CD4-positive, alpha-beta T cell treated with Interleukin-17A for 4 hours (primary cell): ENCODE measurements at places on chromosomes 11 and 22.

DNA sequence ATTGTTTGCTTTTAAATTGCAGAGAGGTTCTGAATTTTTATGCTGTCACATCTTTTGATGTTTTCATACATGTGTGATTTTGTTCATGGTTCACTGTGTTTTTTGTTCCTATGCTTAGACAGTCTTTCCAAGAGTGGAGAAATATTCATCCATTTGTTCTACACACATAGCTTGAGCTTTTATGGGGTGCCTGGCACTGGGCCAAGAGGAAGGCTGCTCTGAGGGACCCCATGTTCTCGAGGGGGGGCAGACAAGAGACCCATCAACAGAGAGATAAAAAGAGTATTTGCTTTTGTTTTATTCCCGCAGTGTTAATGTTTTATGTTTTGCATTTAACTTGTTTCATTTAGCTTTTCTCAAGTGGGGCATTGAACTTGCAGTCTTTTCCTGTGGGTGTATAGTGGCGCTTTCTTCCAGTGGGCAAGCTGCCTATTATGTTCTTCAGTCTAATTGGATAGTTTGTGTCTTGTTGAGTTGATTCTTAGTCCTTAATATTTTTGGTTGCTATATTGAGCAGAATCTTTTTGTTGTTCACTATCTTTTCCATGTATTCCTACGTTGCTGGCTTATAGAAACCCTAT, 57.7 kb downstream of the CABIN1 start:
- DNase-seq, result no peak

DNA sequence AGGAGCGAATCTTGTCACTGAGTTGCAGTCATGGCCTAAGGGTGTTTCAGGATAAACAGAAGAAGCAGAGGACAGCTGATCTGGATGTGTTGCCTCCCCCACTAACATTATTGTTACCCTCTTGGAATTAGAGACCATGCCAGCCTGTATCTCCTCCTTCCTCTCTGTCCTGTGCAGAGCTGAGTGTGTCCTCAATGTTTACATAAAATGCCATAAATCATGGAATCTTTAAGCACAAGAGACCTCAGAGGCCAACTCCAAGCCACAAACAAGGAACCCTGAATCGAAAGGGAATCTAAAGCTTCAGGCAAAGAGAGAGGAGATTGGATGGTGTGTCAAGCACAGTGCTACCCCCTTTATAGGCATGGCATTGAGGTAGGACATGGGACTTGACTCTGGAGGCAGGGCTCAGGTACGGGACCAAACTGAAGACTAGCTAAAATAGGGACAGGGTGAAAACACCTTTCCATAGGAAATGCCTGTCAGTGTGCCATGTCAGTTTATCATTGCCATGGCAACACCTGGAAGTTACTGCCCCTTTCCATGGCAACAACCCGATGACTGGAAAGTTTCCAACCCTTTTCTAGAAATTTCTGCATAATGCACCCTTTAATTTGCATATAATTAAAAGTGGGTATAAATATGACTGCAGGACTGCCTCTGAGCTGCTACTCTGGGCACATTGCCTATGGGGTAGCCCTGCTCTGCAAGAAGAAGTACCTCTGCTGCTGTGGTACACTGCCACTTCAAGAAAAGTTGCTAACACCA, 489.7 kb downstream of the MIAT start:
- no peak for DNase-seq

- DNase-seq, result no peak
Measured at GRCh38 chr11:35848616-35849015, 95.2 kb upstream of the LDLRAD3 start.

- no peak for DNase-seq
Measured at GRCh38 chr11:62433904-62434276, 15.1 kb downstream of the SCGB1A1 start.

DNA sequence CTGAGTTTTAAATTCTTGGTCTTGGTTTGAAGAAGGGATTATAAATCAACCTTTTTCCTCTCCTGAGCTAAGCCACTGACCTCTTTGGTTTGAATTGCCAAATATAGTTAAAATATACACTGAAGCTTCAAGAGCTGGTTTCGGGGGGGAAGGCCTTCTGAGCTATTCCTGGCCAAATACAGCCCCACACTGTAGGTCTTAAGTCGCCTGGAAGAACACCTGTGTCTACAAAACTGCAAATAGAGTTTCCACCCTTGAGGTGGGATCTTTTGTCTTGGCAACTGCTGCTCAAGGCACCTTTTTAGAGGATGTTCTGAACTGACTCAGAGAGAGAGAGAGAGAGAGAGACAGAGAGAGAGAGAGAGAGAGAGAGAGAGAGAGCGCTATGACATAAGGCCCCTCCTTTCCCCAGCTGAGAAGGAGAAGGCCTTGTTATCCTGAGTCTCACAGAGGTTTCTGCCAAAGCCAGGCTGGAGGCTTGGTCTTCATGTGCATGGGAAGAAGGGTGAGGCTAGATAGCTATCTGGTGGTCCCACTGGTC, 5.5 kb downstream of the ADM start:
- no peak for DNase-seq

GRCh38 chr22:43880541-43880991, 11.2 kb downstream of the PNPLA5 start:
- no peak for DNase-seq

DNA sequence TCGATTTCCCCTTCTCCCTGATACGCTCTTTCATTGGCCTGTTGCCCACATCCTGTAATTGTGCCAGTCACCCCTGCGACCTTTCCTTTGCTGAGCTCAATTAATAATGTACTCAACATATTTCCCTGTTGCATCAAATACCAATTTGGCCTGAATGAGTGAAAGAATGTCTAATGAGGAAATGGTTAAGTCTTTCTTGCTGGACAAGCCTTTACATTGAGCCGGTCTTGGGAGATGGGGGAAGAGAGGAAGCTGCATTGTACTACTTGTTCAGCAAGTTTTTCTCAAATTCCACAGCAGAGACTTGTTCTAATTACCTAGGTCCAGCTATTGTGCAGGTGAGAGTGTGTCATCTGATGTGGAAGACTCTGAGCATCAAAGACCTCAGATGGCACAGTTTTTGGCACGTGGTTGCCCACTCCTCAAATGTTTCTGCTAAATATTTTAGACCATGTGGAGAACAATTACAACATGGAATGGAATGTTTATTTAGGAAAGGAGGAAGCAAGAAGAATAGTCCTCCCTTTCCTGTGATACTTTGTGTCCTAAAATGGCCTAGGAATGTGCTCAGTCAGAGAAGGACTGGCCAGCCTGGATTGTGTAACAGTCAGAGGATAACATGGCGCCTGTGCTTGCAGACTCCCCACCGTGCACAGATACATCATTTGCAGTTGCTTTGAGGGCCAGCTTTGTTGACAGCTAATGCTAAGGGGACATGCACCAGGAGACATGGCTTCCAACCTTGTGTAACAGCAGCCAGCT, 129.5 kb upstream of the E2F8 start:
- DNase-seq, result no peak

DNA sequence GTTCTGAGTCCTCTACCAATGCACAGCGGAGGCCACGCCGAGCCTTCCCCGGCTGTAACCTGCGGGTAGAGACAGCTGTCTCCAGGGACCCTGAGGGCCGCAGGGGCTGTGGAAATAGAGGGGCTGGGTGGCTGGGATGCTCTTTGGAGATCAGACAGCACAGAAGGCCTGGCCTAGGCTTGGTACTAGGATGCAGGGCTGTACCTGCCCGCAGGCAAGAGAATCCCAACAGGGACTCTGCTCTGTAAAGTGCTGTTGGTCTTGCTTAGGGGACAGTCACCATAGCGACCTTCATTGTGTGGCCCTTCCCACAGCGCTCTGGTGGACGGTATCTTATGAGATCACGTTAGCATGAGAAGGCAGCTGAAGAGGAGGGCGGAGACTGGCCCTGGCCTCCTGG, 11.3 kb upstream of the KCNJ5 start:
- DNase-seq, result no peak

DNA sequence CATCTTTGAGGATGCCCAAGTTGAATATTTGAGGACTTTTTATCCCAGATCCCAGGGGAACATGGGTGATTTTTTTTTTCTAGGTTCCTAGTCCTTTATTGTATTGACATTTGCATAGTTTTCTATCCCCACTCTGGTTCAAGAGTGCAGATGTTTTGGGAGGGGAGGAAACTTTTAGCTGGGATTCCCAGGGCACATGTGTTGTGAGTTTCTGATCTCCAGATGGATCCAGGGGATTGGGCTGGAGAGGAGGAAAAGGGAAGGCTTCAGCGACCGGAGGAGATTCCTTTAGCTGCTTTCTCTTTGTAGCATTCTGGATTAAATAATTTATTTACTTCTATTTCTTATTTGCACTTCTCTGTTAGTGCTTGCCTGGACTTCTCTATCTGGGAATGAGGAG, 14.7 kb upstream of the SORL1-AS1 start:
- DNase-seq, result no peak

DNA sequence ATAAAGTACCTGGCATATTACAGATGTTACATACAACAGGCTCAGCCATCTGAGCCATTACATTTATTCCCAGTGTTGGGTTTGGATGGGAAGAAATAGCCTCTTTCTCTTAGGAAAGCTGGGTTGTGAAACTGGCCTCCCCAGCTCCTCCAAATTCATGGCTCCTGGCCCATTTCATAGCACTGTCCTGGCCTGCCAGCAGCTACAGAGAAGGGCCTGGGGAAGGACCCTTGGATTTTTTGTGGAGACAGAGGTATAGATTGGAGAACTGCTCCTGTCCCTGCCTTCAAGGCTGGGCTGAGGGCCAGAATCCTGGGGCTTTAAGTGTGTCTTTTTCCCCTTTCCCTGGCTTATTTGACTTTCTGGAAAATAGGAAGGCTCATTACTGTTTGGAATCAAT, 18.0 kb downstream of the PKNOX2 start:
- no peak for DNase-seq

GRCh38 chr11:30358536-30358935, 35.6 kb downstream of the ARL14EP start:
- no peak for DNase-seq

- no peak for DNase-seq
Measured at GRCh38 chr11:2190657-2191471, 19.2 kb upstream of the TH start.

DNA sequence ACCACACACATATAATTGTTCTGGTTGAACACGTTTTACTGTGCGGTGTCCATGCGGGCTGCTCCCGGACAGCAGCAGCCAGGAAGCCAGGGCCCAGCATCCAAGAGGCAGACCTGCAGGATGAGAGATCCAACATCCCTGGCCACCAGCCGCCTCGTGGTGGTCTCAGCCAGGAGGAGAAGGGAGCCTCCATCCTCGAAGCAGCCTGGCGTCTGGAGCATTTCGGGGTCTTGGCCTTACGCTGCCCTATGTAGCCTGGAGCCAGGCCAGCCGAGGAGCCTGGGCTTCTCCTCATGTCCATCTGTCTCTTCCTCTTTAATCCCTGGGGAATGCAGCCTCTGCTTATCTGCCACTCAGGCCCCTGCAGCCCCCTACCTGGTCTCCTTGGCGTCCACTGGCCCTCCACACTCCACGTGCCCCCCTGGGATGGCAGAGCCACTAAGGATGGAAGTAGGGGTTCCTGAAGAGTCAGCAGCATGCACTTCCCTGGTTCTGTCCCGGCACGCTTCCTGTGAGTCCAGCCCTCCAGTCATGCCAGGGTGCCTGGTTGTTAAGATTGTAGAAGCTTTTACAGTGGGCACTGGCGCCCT, 253.2 kb downstream of the TBC1D22A start:
- no peak for DNase-seq

DNA sequence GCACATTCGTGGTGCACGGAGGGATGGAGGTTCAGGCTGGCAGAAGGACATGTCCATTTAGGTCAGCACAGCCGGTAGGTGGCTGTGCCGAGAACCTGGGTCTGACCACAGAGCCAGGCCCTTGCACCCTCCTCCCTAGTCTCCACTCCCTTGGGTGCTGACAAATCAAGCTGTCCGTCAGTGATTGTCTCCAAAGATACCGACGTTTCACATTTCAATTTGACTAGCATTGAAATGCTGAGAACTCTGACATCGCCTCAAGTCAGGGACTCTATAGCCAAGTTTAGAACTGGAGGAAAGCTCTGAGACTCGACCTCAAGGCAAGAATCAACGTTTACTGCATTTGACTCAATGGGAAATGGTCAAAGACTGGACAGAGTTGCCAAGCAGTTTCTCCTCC, 1321.1 kb downstream of the TBC1D22A start:
- no peak for DNase-seq

DNA sequence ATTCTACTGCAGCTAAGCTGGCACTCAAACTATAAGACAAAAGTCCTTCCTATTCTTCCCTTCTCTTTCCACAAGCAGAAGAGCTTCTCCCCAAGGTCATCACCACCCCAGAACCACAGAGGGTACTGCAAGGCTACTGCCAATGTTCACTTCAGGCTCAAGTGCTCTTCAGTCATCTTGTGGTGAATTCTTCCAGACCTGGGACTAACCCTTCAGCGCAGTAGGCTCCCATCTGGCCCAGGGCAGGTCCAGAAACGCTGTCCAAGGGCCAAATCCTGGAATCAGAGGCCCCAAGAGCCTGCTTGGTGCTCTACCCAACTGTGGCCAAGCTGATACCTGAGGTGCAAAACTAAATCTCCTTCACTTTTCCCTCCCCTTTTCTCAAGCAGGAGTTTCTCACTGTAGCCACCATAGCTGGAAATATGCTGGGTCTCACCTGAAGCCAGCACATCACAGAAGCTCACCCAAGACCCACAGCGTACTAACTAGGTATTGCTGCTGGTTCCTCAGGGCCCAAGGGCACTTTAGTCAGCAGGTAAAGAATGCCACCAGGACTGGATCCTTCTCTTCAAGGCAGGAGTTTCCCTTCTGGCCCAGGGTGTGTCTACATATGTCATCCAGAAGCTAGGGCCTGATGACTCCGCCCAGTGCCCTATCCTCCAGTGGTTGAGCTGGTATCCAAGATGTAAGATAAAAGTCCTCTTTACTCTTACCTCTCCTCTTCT, 27.8 kb downstream of the FCHSD2 start:
- no peak for DNase-seq

DNA sequence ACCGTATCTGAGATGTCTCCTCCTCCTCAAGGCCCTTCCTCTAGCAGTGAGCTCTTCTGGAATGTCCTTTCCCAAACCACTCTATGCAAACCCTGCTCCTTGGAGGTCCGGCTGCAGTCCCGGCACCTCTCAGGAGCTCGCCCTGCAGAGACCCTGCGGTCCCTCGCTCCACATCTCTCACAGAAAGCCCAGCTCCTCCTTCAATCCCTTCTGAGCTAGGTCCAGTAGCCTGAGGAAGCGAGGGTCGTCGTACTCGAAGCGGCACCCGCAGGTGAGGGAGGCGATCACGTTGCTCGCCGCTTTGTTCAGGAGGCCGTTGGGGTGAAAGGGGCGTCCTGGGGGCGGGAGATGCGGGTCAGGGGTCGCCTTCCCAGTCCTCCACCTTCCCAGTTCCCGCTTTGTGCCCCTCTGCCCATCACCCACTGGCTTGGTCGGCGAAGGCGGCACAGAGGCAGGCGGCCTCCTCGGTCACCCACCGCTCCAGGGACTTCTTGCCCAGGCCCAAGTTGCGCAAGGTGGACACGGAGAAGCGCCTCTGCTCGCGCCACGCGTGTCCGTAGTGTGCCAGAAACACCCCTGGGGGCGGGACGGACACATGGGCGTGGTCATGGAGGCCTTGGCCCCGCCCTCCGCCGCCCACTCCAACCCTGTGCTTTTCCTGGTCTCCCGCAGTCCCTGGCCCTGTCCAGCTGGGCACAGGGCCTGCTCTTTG, 21.5 kb upstream of the CYP2D6 start:
- no peak for DNase-seq

GRCh38 chr22:37976547-37976946, 7.8 kb downstream of the SOX10 start:
- DNase-seq, result no peak
